Activated T-helper 1 cell treated with anti-CD3 and anti-CD28 coated beads, Interleukin-12 subunit alpha, Interleukin-12 subunit beta, Interleukin-2, Interleukin-4 antibody, amounts not matched to agents 30 ng/mL and 10 ng/mL and 1 ng/mL, durations not matched to agents 14 hours and 24 hours and 36 hours (primary cell): ENCODE measurements at places on chromosomes 5 and 9. TPM values are rescaled to one million over a fixed set of nuclear protein-coding genes. Genes with fewer than 3 reads are reported as not detected.

The FUT7 gene
- 0.16 and 0.22 TPM in 2 replicates for total RNA-seq

The CSF2 gene
- 1,648 and 1,678 TPM in 2 replicates for total RNA-seq

The SPINK6 gene
- not detected in 2 replicates for total RNA-seq

The CMYA5 gene
- 0.10 and 0.15 TPM in 2 replicates for total RNA-seq

The ALG2 gene
- 37.6 and 39.7 TPM in 2 replicates for total RNA-seq

The LCN2 gene
- total RNA-seq: not detected in 2 replicates

The SLC4A9 gene
- not detected in 2 replicates for total RNA-seq

The WDR38 gene
- total RNA-seq: not detected in 2 replicates

The PPP2R2B gene
- total RNA-seq: not detected in 2 replicates

The OTP gene
- total RNA-seq: not detected in 2 replicates

The TUSC1 gene
- 0.47 and 0.62 TPM in 2 replicates for total RNA-seq

The IL9 gene
- total RNA-seq: 0.36 and 2.0 TPM in 2 replicates

The ZNF608 gene
- not detected in 2 replicates for total RNA-seq

The CAMK4 gene
- 51.8 and 56.9 TPM in 2 replicates for total RNA-seq

DNA sequence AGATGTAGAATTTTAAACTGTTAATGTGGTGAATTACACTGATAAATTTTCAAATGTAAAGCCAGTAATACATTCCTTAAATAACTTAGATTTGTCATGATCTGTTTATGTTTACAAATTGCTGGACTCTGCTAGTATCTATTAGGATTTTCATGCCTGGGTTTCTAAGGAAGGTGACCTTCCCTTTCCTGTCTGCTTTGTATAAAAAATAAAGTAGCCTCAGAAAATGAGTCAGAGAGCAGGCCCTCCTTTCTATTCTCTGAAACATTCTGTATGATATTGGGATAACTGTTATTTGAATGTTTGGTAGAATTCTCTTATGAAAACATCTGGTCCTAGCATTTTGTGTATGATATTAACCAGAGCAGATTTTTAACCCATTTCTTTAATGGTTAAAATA is 255.3 kb downstream of the SYK start:
- no peak for DNase-seq

- DNase-seq: no peak
Measured at GRCh38 chr5:96876292-96876850, at the start of gene ERAP2. Gene ERAP2 (plus strand): TSS chr5:96876500. CDS start chr5:96879686, 3,186 bp downstream.

DNA sequence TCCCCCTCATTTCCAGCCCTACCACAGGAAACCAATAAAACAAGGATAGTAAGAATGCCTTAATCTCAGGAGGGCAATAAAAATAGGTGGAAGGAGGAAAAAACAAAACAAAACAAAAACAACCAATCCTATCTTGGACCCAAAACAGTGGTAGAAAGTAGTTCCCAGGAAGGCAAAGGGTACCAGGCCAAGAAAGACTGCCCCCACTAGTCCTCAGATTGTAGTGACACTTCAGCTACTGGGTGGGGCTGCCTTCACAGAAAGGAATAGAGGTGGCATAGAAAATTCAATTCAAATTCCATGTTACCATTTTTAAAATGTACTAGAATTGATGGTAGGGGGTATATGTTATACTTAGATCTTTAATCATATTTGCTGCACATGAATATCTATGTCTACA is 59.3 kb downstream of the DPYSL3 start:
- no peak for DNase-seq

DNA sequence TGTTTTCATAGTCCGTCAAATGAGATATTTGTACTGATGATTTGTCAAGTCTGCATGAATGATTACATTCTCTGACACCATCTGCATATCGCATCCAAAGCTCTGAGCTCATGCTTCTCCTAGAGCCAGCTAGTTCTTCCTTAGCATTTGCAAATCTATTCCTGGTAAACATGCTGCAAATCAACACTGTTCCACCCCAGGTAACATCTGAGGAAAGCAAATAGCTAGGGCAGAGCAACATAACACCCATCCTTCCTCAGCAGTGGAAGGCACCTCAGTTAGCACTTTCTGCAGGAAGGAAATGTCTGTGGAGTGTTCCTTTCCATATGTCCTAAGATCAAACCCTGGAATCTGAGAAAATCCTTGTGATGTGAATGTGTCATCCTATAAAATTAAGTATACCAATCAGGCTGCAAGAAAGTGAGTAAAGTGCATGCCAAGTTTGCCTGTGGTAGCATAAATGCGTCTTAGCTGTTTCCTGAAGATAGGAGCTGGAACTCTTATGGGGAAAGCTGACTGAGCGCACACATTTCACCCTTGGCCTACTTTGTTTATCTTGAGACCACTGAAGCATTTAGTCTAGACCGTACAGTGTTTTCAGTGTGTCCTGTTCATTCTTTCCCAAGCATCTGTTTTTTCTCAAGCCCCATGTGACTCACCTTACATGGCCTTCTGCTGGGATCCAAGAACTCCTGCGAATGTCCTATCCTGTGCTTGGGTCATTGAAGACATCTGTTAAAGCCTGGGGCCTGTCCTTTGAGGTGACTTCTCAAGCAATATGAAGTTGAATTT is 50.9 kb upstream of the STARD4 start:
- DNase-seq: no peak

GRCh38 chr5:102114525-102115069 is 181.5 kb downstream of the SLCO4C1 start:
- no peak for DNase-seq

GRCh38 chr5:37055383-37055990 is 178.9 kb downstream of the NIPBL start:
- no peak for DNase-seq

- DNase-seq: no peak
Measured at GRCh38 chr5:96242571-96242970, 190.5 kb downstream of the PCSK1 start.

- no peak for DNase-seq
Measured at GRCh38 chr5:76174101-76174500, 90.9 kb downstream of the SV2C start.

GRCh38 chr5:57298985-57299491 is 125.2 kb downstream of the GPBP1 start:
- DNase-seq: peak; percentile 20

DNA sequence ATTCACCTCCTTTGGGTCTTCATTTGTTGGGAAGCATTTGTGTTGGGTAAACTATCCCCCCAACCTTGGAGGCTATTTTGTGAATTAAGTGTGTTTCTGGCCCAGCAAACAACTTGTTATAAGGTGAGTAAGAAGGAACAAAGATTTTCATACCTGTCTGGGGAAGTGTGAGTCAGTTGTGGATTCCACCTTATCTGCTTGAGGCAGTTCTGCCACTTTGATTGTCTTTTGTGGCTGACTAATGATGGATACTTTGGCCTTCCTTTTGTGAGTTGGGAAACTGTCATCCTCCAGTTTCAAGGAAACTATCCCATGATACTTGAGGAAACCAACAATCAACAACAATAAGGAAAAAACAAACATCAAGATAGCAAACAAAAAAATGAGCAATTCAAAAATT is 24.6 kb upstream of the CER1 start:
- no peak for DNase-seq

- DNase-seq: no peak
Measured at GRCh38 chr9:130240410-130241197, 25.0 kb upstream of the HMCN2 start.
